Astrocyte (in vitro differentiated cells and primary cell): ENCODE measurements at places on chromosomes 7 and 10. TPM values are rescaled to one million over a fixed set of nuclear protein-coding genes. Genes with fewer than 3 reads are reported as not detected.

The CALML5 gene
- total RNA-seq: not detected in 2 replicates

The CHRM2 gene
- not detected in 2 replicates for total RNA-seq

DNA sequence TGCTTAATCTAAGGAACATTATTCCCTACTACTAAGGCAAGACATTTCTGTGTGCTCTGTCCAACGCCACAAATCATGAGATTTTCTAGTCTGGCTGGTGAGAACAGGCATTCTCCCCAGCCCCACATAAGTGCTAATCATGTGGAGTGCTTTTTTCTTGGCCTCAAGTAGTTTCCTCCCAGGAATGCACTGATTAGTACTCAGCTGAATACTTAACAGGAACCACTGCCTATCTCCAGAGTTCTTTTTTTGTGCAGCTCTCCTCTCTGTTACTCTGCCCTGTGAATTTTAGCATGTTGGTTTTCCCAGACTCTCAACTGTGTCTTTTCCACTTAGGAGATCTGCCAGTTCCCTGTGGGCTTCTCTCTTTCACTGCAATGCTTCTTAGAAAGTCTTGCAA, 1098.5 kb upstream of the LRRTM3 start:
- no peak for DNase-seq

DNA sequence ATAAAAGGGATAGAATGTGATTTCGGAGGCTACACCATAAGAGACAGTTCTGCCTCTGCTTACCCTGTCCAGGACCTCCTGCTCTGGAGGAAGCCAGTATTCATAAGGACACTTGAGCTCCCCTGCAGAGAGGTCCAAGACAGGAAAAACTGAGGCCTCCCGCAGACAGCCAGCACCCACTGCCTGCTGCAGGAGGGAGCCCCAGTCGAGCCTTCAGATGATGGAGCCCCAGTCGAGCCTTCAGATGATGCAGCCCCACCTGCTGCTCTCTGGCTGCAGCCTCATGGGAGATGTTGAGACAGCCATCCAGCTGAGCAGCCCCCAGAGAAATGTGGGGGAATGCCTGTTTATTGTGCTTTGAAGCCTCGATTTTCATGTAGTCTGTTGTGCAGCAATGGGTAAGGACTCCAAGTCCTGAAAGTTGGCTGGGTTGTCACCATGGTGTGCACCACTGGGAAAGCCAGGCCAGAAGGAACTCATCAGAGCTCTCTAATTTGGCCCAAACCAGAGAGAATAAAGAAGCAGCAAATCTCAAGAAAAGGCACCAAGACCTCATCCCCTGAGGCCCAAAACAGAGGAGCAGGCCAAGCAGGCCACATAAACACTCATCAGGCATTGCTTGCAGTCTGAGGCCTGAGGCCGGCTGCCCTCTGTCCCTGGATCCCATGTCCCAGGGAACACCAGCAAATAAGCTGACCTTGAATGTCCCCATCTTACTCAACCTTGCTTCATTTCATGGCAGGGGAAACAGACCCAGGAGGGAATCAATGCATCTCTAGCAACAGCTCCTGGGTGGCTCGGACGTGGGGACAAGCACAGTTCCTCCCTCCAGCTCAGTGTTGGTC, 30.9 kb downstream of the CALML5 start:
- no peak for DNase-seq

DNA sequence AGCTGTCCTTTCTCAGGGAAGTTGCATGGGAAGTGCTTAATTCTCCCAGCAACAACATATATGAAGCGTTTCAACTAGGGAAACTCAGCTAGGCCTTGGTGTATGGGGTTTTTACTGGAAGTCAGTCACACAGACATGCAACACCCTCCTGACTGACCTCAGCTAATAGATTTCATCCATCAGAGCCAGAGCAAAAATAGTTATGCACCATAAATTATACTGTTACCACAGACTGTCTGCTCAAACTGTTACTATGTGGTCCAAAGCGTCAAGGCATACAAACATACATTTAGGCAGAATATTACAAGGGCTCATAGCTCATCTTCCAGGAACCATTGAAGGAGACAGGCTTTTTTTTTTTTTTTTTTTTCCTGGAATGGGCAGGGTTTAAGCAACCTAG, 417.9 kb downstream of the ANKRD7 start:
- DNase-seq: no peak

GRCh38 chr7:14995774-14996173, 93.2 kb upstream of the DGKB start:
- DNase-seq: peak; percentile 56
